ENCODE measurements at places on chromosomes 1 and 21.

GRCh38 chr1:161849518-161849917 lies 83.4 kb downstream of the ATF6 start:
- no peak for DNase-seq

GRCh38 chr1:221718381-221719277 lies 23.3 kb downstream of the DUSP10 start:
- no peak for DNase-seq

GRCh38 chr1:97647776-97648175 lies 273.1 kb downstream of the DPYD start:
- DNase-seq: no peak

GRCh38 chr1:29504196-29504595 lies 267.9 kb downstream of the PTPRU start:
- no peak for DNase-seq

DNA sequence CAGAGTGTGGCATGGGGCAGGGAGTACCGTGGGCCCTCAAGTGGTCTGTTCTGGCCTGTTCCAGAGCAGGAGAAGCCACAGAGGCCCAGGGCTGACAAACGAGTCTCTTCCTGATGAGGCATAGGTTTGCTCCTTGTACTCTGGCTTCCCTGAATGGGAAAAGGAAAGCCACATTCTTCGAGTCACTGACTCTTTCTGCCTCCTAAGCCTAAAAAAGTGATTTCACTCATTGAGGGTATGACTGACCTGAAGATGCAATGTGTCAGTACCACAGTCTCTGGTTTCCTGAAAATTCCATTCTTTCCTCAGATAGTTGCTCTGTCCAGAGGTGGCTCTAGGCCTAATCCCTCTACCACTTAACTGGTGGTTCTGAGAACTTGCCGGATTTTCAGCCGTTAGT lies 92.3 kb downstream of the KCNN3 start:
- no peak for DNase-seq

- no peak for DNase-seq
Observed at GRCh38 chr1:64077281-64077940, 126.0 kb upstream of the UBE2U start.

GRCh38 chr1:154843636-154844296 lies 26.3 kb downstream of the KCNN3 start:
- DNase-seq: no peak

DNA sequence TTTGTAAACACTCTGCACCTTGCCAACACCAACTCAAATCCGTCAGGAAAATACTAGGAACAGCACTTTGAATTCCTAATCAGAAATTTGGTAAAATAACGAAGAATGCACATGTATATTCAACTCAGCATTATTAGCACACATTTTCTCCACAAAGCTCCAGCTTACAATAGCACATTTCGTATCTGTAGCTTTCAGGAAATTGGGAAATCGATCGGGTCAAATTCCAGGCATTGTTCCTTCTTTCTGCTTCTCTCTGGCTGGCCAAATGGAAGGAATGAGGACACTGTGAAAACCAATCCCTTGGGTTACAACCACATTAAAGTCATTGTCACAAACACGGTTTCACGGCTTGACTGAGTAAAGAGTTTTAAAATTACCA lies 58.6 kb downstream of the NPHP4 start:
- DNase-seq: no peak
